ENCODE measurements at places on chromosomes 1 and 21.
A peak's percentile ranks its signal among the peaks of the same experiment; 100 is the strongest.

- DNase-seq = no peak
These were observed 57.3 kb downstream of the MEF2D start for GRCh38 chr1:156443286-156443685.

DNA sequence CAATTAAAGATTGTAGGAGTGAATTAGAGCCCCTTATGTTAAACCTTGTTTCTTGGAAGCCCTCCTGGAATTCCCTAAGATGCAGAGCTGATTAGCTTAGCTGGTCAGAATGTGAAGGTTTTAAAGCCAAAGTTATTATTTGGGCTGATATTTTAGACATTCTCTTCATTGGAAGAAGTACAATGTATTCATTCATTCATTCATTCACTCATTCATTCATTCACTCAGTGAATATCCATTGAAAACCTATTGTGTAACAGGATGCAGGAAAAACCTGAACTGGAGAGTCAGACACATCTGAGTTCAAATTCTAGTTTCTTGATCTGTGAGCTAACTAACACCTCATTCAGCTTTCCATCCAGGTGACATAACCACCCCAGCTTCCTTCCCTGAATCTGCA is 29.7 kb downstream of the DDR2 start:
- DNase-seq = no peak

DNA sequence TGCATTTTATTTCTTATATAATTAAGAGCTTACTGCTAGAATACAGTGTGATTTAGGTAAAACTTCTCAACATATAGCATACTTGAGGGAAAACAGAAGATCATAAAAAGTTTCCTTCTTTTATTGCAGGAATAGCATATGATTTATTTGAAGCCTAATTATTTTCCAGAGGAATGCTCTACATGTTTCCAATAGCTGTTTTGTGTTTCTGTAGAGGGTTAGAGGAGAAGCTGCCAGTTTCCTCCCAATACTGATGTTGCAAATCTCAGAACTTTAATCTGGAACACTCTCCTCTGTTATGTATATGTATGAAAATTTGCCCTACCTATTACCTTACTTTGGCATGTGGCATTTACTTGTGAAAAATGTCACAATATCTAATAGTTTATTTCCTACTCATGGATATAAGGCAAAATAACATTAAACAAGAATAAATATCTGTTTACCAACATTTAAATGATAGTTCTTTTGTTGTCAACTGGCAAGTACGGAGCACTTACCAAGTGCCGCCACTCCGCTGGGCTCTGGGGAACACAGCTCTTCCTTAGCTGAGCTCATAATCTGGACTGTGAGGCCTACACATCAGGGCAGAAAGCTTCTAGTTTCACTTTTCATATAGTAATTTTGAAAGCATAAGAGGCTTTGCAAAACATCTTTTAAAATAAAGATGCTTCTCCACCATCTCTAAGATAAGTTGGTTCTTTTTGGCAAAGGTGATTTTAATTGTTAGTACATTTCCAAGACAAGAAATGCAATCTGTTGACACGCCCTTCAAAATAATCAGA is 239.8 kb upstream of the C1orf105 start:
- no peak for DNase-seq

GRCh38 chr1:30388386-30388785 is 335.0 kb downstream of the MATN1 start:
- DNase-seq = no peak

- DNase-seq = no peak
These were observed 915 bp downstream of the CDC20 start for GRCh38 chr1:43359696-43360095.

DNA sequence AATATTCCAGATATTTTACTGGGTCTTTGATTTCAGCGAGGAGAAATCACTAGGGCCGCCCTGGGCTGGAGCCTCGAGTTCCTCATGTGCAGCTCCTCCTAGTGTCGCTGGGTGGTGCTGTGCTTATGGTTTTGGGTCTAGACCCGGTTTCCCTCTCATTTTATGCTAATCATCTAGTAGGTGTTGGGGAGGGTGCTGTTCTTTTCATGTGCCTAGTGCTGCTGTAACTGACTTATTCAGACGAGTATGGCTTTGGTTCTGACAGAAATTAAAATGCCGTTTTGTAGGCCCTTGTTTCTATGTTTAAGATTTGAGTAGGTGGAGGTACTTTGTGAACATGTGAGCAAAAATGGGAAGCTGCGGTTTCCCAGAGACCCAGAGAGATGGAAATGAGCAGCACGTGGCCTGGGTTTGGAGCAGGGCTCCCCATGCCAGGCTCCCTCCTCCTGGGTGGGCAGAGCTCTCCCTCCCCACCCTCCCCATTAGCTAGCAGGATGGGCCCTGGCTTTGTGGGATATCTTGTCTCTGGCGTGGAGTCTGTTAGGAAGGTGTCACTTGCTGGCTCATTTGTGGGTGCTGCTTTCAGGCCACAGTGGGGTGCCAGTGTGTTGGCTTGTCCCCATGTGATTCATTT is 74.0 kb upstream of the GPR88 start:
- DNase-seq = peak; percentile 70

GRCh38 chr1:46991083-46991923 is 32.2 kb upstream of the CYP4X1 start:
- peak; percentile 63 for DNase-seq

- DNase-seq = no peak
These were observed 27.5 kb upstream of the NCAM2 start for GRCh38 chr21:20970691-20971090.

DNA sequence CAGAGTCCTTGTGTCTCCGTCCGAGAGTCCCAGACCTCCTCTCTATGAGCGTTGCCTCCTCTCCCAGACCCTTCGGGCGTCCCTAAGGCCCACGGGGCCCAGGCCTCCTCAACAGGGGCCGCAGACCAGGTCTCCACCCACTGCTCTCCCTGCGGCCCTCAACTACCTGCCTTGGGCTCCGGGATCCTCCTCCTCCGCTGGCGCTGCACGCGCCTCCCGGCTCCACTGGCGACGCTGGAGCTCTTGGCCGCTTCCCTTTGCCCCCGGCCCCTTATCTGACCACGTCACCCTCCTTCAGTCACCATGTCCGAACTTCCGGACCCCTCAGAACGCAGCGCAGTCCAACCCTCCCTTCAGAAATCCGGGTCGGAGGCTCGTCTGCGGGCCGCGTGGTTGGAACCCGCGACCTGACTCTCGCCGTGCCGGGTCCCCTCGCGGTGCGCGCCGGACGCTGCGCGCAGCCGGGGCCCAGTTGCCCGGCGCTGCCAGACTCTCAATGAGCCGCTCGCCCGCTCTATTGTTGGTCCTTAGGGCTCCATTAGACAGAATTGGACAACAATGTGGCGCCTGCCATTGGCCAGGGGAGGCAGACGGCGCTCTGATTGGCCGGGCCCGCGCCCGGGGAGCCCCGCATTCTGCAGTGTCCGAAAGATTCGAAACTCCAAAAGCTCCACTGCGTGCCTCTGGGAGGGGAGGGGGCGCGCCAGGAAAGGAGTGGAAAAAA is at the start of gene DMRTA2:
Gene DMRTA2 (minus strand): TSS at position 498 of the 724 bp plus-strand sequence. CDS start 1,907 bp downstream, outside the sequence.
- DNase-seq = no peak

DNA sequence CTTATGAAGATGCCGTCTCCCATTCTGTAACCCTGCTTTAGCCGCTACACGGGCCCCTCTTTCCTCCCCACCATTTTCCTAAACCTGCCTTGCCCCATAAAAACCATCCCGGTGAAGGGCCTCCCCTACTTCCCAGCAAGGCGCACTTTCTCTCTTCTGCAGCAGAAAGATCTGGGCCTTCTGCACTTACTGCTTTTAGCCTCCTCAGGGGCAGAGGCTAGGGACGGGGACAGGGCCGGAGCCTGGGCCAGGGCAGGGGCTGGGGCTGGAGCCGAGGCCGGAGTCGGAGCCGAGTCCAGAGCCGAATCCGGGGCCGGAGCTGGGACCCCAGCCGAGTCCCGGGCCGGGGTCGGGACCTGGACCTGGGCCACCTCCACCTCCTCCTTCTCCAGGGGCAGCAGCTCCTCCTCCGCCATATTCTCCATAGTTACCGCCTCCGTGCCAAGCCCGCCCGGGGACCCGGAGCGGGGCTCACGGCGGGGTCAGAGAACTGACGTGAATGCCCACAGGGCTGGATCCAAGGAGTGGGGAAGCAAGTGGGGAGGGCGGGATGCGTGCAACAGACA is 382 bp downstream of the TRMT1L start:
- no peak for DNase-seq

- no peak for DNase-seq
These were observed 40.2 kb downstream of the WNT9A start for GRCh38 chr1:227907439-227908015.

- no peak for DNase-seq
These were observed 1386.8 kb upstream of the ADGRL2 start for GRCh38 chr1:80413969-80414368.

GRCh38 chr1:85484264-85484663 is 19.3 kb upstream of the DDAH1 start:
- DNase-seq = peak; percentile 88

- no peak for DNase-seq
These were observed 49.3 kb downstream of the KANK4 start for GRCh38 chr1:62269851-62270495.

GRCh38 chr1:160211046-160211790 is 6.0 kb downstream of the PEA15 start:
- DNase-seq = no peak

- no peak for DNase-seq
These were observed 3.7 kb upstream of the SIM2 start for GRCh38 chr21:36695283-36695634.

DNA sequence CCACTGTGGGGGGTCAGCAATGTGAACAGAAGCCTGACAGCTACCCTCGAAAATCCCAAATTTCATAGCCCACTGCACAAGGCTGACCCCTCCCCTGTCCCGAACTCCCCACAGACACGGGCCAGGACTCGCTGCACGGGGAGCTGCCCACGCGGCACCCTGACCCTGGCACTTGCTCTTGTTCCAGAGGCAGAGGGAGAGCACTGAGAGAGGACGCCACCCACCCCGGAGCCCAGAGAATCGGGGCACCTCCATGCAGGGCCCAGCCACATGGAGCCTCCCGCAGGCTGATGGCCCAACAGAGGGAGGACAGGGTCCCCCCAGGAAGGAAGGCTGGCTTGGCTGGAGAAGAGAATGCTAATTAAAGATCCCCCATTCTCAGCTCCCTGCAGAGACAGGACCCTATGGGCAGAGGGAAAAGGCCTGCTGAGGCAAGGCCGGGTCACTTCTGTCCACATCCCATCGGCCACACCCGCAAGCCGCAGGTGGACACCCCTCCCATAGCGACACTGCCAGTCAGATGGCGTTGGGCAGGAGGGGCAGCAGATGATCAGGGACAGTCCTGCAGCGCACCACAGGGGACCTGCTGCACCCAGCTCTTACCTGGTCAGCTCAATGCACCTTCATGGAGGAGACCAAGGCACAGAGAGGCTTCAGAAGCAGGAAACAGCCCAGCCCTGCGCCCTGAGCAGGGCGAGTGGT is 136.9 kb downstream of the NPHP4 start:
- no peak for DNase-seq

DNA sequence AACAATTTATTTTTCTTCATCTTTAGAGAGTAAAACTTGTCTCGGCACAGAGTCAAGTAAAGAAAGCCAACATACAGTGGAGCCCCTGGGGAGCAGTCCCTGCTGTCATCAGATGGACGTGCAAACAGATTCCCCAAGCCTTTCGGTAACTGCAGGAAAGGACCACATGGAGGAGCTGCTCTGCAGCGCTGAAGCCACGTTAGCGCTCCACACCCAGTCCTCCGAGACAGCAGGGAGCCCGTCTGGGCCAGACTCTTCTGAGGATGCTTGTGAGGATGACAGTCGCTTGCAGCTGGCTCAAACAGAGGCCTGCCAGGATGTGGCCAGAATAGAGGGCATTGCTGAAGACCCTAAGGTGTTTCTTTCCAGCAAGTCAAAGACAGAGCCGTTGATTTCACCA is 77.1 kb upstream of the SCCPDH start:
- no peak for DNase-seq

- no peak for DNase-seq
These were observed 10.2 kb downstream of the PTPN14 start for GRCh38 chr1:214541206-214541605.

- DNase-seq = no peak
These were observed 73.9 kb downstream of the LAMC2 start for GRCh38 chr1:183259924-183260323.

DNA sequence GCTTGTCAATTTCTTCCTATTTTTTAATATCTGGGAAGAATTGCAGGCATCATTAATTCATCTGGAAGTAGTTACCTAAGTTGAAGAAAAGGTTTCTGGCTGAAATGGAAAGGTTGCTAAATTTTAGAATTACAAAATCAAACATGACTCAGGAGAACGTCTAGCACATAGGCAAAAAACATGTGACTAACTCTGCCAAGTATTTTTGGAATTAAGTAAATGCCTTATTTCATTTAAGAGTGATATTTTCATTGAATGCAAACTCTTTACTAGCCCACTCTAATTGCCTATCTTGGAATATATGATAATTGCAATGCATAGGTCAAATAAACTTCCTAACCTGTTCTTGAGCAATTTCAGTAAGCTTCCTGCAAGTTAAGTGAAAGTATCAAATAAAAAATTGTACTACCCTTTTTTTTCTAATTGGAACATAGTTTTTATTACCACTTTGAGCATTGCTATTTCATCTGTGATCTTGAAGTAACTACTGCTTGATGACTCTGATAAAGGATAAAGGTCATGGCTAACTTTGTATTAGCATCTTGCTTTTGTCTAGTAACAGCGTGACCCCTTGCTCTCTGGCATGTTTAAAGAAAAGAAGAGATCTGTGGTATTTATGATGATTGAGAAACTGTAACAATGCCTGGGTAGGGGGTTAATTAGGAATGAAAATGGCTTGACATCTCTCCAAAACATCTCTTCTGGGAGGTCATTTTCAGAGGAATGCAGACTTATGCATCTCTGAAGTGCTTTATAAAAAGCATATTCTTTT is 208.3 kb upstream of the NCAM2 start:
- no peak for DNase-seq

GRCh38 chr21:43613755-43614638 is 45.3 kb downstream of the HSF2BP start:
- no peak for DNase-seq

- peak; percentile 31 for DNase-seq
These were observed 119.8 kb upstream of the SPAG17 start for GRCh38 chr1:118304722-118305359.

DNA sequence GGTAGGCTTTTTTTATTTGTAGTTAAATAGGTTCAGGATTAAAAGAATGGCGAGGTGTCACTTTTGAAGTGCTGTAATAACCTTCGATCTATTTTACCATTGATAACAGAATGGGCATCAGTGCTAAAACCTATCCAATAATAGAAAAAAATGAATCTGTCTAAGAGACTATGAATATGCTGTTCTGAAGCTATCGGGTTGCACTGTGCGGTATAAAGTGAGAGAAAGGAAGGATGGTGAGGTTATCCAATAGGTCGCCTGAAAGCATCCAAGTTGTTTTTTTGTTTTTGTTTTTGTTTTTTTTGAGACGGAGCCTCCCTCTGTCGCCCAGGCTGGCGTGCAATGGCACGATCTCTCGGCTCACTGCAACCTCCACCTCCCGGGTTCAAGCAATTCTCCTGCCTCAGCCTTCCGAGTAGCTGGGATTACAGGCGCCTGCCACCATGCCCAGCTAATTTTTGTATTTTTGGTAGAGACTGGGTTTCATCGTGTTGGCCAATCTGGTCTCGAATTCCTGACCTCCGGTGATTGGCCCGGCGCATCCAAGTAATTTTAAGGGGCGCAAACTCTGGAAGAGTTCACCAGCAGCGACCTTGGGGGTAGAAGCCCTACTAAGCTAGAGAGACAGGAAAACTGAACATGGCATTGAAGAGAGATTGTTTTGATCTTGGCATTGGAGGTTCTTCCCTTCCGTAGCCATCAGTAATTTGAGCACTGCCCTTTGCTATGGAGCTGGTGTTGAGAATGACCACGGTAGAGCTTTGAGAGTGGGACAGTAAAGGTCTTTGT is 8.7 kb upstream of the MDM4 start:
- peak; percentile 86 for DNase-seq
